Metanephros (tissue), 2 donors: ENCODE measurements at places on chromosomes 4 and X. TPM values are rescaled to one million over a fixed set of nuclear protein-coding genes. Genes with fewer than 3 reads are reported as not detected.

TXK gene
- total RNA-seq, result 4.0 TPM

GLRB gene
- total RNA-seq, result 6.9 TPM

MAGEC3 gene
- not detected for total RNA-seq

TRIM60 gene
- total RNA-seq, result not detected

DCLK2 gene
- total RNA-seq, result 19.7 TPM

HTN3 gene
- not detected for total RNA-seq

F8A2 gene
- total RNA-seq, result not detected

DGKK gene
- total RNA-seq, result 3.2 TPM

TMEM31 gene
- not detected for total RNA-seq

MAGEE1 gene
- 5.0 TPM for total RNA-seq

ETDB gene
- total RNA-seq, result not detected

RGS12 gene
- 75.4 TPM for total RNA-seq

RTL9 gene
- 0.18 TPM for total RNA-seq

AKAP4 gene
- not detected for total RNA-seq

SHISA3 gene
- 60.1 TPM for total RNA-seq

KCND1 gene
- total RNA-seq, result 2.7 TPM
